ENCODE measurements at places on chromosomes 5 and 9.
A peak's percentile ranks its signal among the peaks of the same experiment; 100 is the strongest.

- no peak for DNase-seq
These were observed 286.3 kb downstream of the PDE4D start for GRCh38 chr5:59607138-59607765.

GRCh38 chr9:108761655-108762347, 94.0 kb downstream of the ACTL7B start:
- DNase-seq, result peak; percentile 43

GRCh38 chr5:103177543-103177942, 57.4 kb downstream of the PPIP5K2 start:
- DNase-seq, result no peak

DNA sequence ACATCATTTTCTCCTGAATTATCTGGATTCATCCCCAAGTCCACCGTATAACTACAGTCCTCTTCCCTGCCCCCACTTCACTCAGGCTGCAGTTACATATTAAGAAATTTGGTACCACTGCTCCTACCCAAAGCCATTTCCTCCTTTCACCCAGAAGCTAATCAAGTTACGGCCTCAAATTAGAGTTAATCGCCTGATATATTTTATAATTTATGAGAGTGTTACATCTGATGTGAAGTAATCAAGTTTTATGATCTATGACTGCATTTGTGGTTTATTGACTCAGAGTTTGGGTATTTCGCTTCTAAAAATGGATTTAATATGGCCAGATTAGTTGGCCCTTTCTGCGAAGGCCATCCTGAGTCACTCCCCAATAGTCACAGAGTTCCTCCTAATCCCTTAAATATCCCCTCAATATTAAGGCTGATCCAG, 223.6 kb upstream of the KIF2A start:
- peak; percentile 25 for DNase-seq

DNA sequence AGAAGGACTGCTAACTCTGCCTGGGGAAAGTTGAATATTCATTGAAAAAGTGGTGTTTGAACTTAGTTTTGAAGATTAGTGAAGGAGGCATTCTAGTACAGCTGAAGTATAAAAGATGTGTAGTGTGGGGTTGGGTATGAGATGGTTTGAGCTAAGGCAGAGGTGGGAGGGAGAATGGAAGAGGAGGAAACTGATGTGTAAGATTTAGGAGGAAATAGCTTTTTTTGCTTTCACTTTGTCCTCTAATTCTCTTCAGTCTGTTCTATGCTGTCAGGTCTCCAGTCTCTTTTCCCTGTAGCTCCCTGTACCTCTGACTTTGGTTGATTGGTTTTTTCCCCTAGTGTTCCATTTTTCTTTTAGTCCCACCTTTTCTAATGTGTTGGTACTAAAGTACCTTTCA, 9.0 kb downstream of the CREBRF start:
- no peak for DNase-seq

DNA sequence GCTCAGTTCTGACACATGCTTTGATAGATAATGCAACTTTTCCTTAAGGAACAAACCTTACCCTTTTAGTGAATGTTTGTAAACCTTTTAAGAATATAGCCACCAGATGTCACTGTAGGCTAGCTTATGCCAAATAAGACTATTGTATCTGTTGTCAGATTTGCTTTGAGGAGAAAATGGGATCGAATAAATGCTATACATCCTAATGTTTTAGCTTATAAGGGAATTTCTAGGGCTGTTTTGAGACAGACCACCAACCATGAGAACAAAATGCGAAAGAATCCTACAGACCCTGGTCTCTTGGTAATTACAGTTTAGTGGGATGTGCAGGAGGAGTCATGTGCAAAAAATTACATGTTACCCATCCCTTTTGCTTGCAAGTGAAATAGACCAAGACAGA, 127.6 kb upstream of the NMUR2 start:
- peak; percentile 24 for DNase-seq

DNA sequence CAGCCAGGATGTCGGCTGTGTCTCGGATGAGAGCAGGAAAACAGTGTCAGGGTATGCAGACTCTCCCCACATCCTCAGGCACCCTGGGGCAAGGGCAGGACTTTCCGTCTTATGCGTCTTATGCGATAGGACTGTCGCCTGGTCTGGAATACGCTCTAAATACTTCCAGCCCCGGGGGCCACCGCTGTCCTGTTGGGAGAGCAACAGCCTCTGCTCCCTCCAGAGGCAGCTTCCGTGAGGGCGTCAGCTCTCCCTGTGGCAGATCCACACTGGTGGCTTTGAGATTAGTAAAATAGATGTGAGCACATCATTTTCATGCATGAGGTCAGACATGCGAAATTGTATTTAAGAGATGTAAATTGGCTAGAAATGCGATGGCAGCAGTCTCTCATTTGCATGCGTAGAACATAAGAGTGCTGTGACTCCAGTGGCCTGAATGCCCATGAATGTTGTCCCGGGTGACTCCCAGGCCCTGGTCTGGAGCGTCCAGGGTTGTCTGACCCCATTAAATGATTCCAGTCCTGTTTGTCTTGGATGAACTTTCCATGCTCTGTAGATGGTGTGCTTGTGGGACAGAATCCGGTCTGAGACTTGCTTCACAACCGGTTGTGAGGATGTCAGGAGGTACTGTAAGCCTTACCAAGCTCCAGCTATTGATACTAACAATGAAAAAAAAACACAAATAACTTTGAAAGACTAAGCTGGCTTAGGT, 228.2 kb downstream of the SYK start:
- DNase-seq, result no peak

- no peak for DNase-seq
These were observed 37.8 kb downstream of the PRELID2 start for GRCh38 chr5:145797336-145797735.

GRCh38 chr9:14923701-14924100, 13.5 kb upstream of the FREM1 start:
- no peak for DNase-seq

- DNase-seq, result no peak
These were observed 830.3 kb downstream of the BRINP1 start for GRCh38 chr9:118538959-118539358.

- DNase-seq, result peak; percentile 75
These were observed 30.4 kb downstream of the RNF145 start for GRCh38 chr5:159178978-159179377.

GRCh38 chr5:116145416-116145815, 60.6 kb downstream of the COMMD10 start:
- DNase-seq, result no peak

DNA sequence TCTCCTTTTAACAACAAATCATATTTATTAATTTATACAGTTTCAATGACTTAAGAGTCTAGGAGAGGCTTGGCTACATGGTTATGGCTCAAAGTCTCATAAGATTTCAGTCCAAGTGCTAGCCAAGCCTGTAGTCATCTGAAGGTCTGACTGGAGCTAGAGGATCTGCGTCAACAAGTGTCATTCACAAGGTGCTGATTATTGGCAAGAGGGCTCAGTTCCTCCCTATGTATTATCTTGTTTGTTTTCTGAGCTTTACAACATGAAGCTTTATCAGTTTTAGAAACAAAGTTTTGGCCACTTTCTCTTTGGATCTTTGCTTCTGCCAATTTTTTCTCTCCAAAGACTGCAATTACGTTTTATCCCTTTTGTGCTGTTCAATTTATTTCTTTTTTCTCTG, 94.7 kb downstream of the RICTOR start:
- no peak for DNase-seq

- no peak for DNase-seq
These were observed 143.5 kb upstream of the PPP1R2B start for GRCh38 chr5:156706631-156707030.

DNA sequence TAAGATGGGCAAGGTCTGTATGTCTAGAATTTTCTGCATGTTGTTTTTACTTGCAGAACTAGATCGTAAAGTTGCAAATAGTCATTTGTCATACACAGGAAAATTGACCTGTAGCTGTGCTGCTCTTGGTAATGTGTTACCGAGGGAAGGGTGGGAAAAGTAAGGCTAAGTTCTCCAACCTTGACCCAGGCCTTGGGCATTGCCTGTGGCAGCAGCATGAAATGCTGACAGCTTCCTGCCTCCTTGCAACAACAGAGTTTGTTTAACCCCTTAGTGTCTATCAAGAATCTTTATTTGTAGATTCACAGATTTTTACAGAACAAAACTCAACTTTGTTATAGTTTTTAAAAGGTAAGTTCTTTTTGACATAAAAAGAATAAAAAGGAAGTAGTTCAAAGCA, 48.3 kb downstream of the ERCC6L2 start:
- no peak for DNase-seq

DNA sequence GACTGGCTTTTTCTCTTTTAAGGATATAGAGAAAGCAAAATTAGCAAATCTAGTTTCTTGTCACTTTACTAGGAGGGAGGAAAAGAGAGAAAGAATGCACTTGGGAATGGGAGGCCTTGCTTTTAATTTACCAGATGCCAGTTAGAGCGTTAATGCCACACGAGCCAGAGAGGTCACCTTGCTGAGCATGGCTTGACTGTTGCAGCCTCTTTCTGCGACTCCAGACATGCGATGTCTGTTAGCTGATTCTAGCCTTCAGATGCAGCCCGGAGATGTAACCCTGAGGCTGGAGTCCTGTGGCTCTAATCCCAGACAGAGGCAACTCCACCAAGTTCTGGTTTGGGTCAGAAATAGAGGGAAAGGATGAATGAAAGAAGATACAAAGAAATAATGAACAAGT, 152.5 kb downstream of the TRIO start:
- no peak for DNase-seq

DNA sequence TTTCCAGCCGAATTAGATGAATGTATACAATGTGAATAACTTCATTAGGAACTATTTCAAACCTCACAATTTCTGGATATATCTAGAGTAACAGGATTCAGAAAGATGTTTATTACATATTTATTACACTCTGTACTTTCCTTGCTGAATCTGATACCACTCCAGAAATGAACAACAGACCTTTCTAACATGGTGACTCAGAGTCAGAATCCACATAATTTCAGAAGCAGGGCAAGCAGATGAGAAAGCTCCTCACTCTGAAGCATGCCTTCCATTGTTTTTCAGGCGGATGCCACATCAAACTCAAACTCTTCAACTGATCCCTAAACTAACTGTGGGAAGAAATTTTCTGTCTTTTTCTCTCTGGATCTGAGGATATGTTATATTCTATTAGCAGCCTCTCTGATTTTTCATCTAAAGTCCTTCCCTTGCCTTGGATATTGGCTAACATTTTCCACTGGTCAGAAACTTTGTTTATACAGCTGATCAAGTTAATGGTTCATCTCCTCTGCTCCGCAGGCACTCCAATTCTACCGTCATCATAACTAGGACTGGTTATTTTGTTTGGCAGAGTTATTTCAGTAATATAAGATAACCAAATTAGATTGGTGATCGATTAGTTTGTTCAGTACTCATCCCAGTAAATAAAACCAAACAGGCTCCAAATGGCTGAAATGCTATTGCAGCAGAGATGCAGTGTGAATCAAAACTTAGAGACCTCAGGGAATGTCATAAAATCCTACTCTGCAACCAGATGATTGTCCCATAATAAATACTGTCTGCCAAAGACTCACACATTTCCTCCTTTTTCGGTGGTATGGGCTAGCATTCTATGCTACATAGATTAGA, 556.0 kb downstream of the EBF1 start:
- DNase-seq, result no peak

DNA sequence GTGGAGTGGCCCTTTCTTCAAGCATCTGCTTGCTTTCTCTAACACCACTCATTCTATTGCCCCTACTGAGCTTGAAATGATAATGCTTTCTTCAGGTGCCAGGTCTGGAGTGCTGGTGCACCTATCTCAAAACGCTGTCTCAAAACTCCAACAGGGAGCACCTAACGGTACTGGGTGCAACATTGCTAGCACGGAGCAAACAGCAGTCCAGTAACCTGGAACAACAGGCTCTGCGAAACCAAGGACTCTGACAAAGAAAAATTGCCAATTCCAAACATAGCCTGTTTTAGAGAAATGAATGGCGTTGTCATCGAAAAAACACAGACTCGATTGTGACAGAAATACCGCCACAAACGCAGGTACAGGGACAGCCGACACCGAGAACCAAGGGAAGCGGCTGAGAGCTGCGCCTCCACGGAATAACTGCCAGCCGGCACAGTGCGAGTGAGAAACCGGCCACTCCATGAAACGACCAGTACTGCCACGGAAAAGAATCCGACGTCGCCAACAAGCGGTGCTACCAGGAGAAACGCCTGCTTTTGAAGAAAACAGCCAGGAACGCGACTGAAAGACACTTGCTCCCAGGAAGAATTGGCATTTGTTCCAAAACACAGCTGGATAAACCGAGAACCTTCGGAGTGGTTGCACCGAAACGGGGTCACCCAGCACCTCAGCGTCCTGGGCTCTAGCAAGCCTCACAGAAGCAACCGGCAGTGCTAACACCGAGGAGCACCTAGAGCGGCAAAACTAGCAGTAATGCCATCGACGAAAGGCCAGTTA, 3.1 kb downstream of the ANXA2R start:
- DNase-seq, result no peak

GRCh38 chr5:644971-645370, 32.8 kb downstream of the CEP72 start:
- no peak for DNase-seq

DNA sequence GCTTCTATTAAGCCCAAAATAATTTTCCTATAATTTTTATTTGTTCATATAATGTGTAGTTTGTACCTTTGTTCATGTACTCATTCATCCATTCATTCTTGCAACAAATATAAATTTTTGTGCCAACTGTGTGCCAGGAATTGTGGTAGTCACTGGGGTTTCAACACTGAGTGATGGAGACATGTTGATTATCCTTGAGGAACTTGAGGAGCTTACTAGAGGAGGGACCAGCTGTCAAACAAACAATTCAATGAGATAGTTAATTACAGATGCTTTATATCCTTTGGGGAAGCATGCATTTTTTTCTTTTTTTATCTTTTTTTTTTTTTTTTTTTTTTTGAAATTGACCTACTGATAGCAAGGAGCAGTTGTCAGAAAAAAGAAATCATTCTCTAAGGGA, 324.8 kb downstream of the GABRG2 start:
- DNase-seq, result no peak

- no peak for DNase-seq
These were observed 5.6 kb downstream of the MEIKIN start for GRCh38 chr5:131939690-131940345.

DNA sequence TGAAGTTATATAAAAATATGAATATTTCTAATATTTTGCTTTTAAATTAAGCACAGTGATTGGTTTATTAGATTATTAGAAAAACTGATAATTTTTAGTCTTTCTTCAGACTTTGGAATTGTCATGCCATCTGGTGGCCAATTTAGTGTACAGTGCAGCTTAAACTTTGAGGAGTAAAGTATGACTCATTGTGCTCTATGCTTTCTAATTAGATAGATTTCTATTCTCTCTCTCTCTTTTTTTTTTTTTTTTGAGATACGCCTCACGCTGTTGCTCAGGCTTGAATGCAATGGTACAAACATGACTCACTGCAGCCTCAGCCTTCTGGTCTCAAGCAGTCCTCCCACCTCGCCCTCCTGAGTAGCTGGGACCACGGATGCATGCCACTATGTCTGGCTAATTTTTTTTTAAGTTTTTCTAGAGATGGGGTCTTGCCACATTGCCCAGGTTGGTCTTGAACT, 42.1 kb upstream of the GPR21 start:
- peak; percentile 75 for DNase-seq

- DNase-seq, result no peak
These were observed 4.3 kb downstream of the RPL12 start for GRCh38 chr9:127446713-127447415.

DNA sequence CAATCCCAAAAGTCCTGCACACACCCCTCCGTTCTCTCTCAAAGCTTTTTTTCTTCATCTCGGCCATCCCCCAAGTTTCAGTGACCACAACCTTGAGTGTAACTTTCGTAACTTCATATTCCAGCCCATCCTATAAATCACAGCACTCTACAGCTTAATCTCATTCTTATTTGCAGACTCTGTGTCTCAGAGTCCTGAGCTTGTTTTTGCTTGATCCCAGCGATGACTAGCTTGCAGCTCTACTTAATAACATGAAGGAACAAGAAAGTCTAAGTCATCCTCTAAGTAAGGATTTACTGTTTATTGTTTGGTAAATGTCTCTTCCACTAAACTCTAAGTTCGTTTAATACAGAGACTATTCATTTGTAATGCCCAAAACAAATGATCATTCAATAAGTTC, 2.6 kb upstream of the SPDL1 start:
- DNase-seq, result no peak

Data from GM04504 (cell line).